Amniotic epithelial cell (primary cell): ENCODE measurements at places on chromosomes 2 and 18.

- no peak for DNase-seq
Measured at GRCh38 chr2:169540146-169540545, 30.6 kb downstream of the KLHL41 start.

DNA sequence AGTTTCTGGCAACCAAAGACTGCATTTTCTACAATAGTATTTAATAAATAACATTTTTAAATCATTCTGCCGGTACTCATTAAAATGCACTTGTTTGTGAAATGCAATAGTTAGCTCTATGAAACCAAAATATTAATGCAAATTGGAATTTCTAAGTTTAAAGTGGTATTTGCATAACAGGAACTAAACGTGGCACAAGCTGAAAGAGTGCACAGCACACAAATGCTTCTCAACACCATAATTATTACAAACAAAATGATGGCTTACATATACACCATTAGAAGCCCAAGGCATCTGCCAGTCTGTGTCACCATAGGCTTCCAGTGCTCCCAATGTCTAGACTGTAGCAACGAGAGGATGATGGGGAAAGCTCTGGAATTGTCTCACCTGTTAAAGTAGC is 280.5 kb downstream of the TCF4 start:
- no peak for DNase-seq

GRCh38 chr2:162465430-162465829 is 121.5 kb downstream of the GCA start:
- DNase-seq, result no peak

- DNase-seq, result no peak
Measured at GRCh38 chr18:42412896-42413295, 457.9 kb downstream of the PIK3C3 start.

DNA sequence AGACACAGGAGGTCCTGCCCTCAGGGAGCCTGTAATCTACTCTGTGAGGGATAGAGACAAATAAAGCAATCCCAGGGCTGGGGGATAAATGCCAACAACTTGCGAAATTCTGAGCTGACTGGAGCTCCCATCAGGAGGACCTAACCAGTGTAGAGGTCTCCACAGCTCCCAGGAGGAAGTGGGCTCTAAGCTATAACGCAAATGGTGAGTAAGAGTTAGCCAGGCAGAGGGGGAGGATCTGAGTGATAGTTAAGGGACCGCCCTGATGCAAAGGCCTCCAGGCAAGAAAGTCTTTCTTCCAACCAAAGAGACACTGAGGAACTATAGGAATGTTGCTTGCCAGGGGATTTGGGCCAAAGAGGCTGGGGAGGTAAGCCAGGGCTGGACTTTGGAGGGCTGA is 16.0 kb upstream of the ZNF532 start:
- peak; percentile 62 for DNase-seq

DNA sequence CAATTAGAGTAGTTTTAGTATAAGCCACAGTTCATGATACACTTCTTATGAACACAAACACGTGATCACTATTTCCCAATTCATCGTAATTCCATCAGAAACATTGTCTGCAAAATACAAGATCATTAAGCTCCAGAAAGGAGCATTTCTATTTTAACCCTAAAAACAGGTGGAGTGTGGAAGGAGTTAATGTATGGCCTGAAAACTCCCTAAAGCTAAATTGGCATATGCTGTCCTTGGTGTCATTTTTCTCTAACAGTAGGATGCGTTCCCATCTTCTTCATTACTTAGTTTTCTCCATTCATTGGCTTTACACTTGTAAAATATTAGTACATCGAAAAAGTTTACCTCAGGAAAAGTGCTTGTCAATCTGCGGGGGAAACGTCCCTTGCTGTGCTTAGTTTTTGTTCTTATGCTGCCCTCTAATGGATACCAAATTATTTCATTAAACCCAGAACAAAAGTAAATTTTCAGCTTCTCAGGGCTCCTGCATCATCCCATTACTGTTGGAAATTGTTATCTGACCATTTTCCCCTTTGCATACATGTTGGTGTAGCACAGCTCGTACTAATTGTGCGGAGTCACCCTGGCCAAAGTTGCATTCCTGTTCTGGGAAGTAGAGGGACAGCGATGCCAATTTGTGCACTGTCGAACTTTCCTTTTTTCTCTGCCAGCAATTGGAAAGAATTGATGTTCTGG is 153.4 kb downstream of the GPD2 start:
- peak; percentile 57 for DNase-seq

DNA sequence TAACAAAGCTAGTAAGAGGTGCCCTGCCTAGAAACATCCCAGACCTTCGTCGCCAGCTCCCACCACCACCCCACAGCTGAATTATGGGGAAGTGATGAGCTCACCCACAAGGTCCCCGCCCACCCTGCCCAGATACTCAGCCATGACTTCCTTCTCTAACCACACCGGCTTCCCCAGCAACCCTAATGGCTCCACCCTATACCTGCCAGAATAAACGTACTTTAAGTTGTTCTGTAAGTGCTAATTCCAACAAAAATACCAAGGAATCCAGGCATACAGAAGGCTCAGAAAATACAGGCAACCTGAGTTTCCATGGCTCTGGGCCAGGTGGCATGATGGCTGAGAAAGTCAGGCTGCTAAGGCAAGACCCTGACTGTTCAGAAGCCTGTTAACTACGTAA is 39.1 kb downstream of the TMEM163 start:
- no peak for DNase-seq

DNA sequence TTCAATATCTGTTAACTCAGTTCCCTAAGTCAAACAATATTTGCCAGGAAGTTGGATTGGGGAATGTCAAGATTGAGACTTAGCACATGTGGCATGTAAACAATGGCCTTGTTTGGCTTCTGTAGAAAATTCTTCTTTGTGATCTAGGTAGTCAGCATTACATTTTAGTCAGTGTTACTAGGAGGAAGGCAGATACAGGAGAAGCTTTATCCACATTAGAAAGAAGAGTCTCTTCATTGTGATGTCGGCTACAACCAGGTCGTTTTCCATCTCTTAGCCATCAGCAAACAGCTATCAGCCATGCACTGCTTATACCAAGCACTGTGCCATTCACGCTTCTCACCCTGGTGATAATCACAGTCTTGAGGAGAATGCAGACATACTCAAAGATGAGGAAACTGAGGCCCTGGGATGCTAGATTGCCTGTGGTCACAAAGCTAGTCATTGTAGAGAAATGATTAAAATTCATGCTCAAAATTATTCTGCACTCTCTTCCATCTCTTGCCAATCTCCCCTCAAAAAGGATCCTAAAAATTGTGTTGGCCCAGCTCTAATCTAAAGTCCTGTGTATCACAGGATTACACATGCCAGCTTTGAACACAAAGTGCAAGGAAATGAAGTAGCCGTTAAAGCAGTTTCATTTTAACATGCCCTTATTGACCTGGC is 3.2 kb downstream of the GALNT5 start:
- DNase-seq, result no peak

DNA sequence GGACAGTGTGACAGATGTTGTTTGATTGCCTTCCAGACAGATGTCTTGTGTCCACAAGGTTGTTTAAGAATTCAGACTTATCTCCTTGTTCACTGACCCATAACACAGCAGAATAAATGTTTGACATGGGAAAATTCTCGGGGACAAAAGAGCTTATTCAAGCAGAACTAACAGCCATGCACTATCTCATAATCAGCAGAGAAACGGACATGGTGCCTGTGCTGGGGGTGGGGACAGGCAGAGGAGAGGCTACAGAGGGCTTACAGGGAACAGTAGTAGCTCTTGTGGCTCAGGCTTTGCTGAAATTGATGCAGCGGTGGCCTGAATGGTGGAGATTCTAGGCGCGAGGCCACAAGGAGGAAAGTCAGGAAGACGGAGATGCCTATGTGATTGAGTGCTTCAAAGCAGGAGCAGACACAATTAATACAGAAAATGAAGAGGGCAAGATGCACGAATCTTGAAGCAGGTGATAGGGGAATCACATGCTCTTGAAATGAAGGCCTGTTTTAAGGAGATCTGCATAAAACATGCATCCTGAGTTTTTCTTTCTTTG is 62.0 kb upstream of the CAB39 start:
- DNase-seq, result no peak
